ENCODE measurements at places on chromosomes 7 and 10.
A peak's percentile ranks its signal among the peaks of the same experiment; 100 is the strongest.

GRCh38 chr10:4246881-4247358, 461.9 kb upstream of the KLF6 start:
- DNase-seq, result no peak

- DNase-seq, result no peak
Measured at GRCh38 chr10:61765176-61766087, 102.7 kb downstream of the CABCOCO1 start.

- DNase-seq, result no peak
Measured at GRCh38 chr10:72173619-72174296, 42.1 kb upstream of the ANAPC16 start.

- DNase-seq, result no peak
Measured at GRCh38 chr7:25093268-25093826, 31.7 kb downstream of the CYCS start.

GRCh38 chr7:120703585-120704240, 154.2 kb downstream of the TSPAN12 start:
- no peak for DNase-seq

GRCh38 chr7:20157456-20157855, 59.7 kb downstream of the MACC1 start:
- DNase-seq, result no peak

DNA sequence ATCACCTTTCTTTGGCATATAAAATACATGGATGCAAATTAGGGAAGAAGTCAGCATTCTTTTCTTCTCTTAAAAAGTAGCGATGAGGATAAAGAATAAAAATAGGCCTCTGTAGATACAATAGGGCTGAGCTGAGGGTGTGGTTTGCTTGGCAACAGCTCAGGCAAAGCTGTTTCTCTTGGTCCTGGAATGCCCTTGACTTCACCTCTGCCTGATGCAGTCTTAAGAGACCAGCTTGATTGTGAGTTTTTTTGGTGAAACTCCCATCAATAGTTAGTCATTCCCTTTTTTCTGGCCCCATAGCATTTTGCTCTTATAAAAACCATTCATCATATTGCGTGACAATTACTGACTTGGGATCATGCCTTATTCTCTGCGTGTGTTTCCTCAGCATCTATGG, 42.1 kb upstream of the MKLN1 start:
- DNase-seq, result no peak

DNA sequence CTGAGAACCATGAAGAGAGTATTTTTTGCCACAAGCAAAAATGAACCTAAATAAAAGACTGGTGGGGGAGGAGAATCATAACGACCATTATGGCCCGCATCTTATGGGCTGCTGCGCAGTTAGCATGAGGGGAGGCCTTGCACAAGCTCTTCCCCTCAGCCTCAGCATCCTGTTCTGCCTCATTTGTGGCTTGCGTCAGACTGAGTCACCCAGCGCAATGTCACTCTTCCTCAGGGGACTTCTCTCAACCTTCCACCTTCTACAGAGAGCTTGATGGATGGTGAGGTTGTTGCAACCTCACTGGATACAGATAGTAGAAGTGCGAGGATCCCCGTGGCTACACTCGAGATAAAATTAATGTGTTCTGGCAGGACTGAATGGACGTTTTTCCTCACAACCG, 16.8 kb upstream of the GPR15LG start:
- DNase-seq, result peak; percentile 65

DNA sequence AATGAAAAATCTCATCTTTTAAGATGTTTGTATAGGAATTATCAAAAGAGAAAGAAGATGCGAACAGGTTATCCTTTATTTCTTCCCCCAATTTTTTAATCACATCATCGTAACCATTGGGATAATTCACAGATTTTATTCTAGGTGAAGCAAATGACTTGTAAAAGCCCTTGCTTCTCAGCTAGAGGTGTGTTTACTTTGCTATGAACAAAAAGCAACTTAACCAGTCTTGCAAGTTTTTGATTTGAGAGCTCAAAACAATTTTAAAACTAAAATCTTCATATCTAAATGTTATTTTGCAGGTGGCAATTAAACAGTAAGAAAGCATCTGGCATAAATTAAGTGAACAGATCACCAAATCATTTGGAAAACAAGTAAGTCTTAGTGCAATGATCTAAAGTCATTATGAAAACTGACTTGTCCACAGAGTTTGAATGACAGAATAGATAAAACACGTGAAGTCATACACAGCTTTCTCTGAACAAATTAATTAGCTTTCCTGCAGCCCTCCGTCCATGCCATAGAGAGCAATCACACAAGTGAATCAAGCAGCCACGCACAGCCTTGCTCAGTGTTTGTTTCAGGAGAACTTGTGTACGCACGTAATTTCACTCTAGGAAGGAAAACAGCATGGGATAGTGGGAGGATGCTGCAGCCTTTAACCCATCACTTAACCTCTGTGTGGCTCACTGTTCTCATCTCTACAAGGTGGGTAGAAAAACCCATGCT, 85.0 kb upstream of the ZNF800 start:
- no peak for DNase-seq

DNA sequence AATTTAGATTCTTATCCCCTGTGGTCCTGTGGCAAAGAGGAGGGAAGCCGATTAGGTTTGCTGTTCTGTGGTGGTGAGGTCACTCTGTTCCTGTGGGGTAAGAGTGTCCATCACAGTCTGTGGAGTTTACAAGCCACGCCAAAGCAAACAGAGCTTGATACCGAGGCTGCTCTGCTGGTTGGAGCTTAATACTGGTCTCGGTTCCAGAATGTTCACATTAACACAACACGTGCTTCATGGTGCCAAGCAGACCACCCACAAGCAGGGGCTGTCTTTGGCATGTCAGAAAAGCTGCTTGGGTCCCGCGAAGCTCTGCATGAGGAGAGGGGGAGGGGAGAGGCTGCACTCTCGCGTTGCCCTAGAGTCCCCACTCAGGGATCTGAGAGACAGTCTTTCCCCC, 47.5 kb downstream of the DNAJB6 start:
- no peak for DNase-seq

DNA sequence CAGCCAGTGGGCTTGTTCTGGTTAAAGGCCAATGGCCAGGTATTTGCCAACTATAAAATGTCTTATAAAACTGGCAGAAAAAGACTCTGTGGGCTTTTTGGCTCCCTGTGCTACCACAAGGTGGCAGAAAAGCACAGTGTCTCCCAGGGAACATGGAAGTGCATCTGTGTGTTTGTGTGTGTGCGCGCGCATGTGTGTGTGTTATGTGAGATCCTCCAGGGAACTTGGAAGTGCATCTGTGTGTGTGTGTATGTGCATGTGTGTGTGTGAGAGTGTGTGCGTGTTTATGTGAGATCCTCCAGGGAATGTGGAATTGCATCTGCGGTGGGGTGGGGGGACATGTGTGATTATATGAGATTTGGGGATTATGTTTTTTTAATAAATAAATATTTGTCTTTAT, 30.2 kb upstream of the ABI1 start:
- no peak for DNase-seq

- DNase-seq, result no peak
Measured at GRCh38 chr7:16416289-16417282, 4.8 kb downstream of the CRPPA start.

DNA sequence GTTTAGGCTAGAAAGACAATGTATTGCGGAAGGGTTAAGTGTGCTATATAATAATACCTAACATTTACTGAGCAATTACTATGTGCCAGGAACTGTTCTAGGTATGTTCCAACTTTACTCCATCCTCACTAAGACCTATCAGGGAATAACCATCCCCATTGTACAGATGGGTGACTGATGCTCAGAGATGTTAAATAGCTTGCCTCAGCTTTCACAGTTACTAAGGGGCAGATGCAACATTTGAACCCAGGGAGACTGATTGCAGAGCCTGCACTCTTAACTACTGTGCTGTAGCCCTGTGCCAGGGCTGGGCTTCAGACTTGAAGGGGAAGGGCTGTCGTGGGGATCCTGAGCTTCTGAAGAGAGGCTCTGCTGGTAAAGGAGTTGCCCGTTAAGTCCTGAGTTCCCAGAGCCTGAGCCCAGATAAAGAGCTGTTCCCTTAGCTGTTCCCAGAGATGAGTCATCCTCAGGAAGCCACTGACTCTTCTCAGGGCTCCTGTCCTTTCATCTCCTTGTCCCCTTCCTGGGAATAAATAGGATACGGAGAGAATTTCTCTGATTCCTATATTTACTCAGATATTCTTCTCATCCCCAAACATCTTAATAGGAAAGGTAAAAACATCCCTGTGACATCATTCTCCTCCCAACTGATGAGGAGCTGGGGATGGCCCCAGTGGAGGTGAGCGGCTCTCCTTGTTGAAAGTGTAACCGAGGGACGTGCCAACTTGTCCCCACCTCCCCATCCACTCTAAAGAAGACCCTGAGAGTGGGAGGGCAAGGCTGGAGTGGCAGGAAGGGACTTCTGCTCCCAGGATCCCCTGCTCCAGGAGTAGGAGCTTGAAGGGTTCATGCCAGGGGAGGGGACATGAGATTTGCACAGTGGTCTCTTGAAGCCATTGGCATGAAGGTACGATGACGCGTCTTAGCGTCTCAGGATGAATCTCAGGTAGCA, 28.0 kb upstream of the HABP2 start:
- no peak for DNase-seq

GRCh38 chr10:58565271-58565670, 52.6 kb downstream of the BICC1 start:
- no peak for DNase-seq

GRCh38 chr10:93438613-93439253, 43.4 kb downstream of the MYOF start:
- no peak for DNase-seq

GRCh38 chr10:6228010-6228511, 25.3 kb downstream of the PFKFB3 start:
- DNase-seq, result no peak

DNA sequence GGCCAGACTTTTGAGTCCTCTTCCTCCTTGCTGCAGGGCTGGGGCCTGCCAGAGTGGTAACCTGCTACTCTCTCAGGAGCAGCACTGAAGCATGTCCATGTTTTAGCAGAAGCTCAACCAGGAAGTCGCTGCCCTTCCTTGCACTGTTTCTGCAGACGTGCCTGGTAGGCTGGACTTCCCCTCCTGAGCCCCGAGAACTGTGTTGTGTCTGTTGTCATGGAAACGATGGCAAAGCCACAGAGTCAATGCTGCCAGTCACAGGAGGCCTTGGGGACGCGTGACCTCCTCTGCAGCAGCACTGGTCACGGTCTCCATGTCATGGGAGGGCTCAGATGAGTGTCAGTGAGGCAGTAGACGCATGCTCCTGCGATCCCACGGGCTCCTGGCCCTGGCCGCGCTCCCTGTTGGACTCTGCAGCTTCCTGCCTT, 145.5 kb downstream of the FANK1 start:
- no peak for DNase-seq

GRCh38 chr10:50224330-50224952, 26.9 kb downstream of the ASAH2 start:
- DNase-seq, result peak; percentile 12

DNA sequence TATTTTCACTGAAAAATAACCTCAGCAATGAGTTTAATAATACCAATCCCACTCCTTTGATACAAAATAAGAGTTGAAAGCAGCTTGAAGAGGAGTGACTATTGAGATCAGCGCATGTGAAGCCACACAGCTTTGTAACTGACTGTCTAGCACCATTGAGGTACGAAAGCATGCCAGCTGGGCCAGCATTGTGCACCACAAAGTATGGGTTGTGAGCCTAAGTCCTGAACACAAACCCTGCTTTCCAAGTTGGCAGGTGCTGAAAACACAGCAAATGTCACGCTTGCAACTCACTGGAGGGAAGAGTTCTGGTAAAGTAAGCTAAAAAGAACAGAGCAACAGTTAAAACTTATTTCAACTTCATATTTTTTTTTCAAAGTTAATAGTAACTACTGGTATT, 4.0 kb upstream of the FAM53B start:
- DNase-seq, result no peak

- no peak for DNase-seq
Measured at GRCh38 chr10:18501198-18501597, 150.2 kb downstream of the NSUN6 start.
